SJCRH30 (cell line): ENCODE measurements at places on chromosomes 5 and 9.

DNA sequence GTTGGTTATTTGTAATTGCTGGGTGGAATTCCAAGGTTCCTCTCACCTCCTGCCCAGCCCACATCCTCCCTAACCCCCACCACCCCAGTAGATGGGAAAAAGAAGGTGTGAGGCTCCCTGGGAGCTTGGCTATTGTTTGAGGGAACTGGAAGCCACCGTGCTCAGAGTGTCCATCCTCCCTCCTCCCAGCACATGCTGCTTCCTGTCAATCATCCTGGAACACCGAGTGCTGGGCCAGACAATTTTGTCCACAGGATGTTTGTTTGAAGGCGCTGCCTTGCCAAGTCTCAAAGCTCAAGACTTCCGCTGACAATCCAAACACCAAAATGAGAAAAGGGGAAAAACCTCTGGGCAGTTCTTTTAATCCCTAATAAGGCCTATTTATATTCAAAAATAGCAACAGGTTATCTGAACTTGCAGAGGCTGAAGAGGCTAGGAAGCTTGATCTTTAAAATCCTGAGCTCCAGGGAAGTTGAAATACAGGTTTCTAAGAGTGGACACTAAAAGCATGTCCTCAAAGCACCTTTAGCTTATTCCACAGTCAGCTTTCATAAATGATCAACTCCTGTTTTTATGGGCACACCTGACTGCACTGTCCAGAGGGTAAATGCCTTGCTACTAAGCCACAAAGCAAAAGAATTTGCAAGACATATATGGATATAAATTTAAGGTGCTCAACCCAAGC lies 286.7 kb downstream of the NFIB start:
- DNase-seq = no peak

DNA sequence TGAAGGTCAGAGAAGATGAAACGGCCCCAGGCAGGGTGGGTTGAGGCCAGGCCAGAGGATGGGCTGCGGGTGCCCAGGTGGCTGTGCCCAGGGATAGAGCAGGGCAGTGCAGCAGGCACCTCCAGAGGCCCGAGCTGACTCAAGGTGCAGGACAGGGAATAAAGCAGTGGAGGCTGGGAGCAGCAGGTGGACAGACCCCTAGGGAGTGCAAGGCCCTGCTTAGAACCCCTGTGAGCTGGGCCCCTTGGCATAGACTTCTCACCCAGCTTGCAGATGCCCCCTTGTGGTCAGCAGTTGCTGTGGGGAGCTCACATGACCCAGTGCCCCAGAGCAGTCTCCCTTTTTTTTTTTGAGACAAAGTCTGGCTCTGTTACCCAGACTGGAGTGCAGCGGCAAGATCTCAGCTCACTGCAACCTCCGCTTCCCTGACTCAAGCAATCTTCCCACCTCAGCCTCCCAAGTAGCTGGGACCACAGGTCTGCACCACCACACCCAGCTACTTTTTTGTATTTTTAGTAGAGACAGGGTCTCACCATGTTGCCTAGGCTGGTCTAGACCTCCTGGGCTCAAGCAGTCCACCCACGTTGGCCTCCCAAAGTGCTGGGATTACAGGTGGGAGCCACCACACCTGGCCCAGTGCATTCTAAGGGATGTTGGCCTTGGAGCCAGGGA lies 118.8 kb downstream of the WNK2 start:
- peak; percentile 71 for DNase-seq

DNA sequence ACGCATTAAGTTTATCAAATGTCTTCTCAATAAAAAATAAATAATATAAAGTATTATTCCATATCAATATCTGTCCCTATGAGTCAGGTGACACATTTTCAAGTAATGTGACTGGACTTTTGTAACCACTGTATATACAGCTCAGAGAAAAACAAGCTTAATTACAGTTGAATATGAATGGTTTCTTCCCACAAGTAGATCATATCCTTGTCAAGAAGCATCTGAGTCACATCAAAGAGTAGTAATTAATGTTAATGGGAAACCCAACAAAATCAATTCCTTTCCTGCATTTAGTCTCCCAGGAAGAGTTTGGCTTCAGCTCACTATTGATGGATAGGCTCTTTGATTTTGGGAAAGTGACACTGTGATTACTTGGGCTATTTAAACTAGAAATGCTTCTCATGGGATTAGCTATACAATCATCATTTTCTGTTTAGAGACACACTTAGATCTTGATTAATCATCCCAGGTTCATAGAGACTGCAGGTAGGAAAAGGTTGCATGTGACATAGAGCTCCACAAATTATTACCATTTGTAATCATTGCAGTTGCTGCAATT lies 292.9 kb downstream of the GABRG2 start:
- DNase-seq = no peak

- DNase-seq = no peak
These were observed 75.0 kb upstream of the NEK6 start for GRCh38 chr9:124182741-124183140.

- DNase-seq = no peak
These were observed 177.9 kb downstream of the CETN3 start for GRCh38 chr5:90231688-90232087.

DNA sequence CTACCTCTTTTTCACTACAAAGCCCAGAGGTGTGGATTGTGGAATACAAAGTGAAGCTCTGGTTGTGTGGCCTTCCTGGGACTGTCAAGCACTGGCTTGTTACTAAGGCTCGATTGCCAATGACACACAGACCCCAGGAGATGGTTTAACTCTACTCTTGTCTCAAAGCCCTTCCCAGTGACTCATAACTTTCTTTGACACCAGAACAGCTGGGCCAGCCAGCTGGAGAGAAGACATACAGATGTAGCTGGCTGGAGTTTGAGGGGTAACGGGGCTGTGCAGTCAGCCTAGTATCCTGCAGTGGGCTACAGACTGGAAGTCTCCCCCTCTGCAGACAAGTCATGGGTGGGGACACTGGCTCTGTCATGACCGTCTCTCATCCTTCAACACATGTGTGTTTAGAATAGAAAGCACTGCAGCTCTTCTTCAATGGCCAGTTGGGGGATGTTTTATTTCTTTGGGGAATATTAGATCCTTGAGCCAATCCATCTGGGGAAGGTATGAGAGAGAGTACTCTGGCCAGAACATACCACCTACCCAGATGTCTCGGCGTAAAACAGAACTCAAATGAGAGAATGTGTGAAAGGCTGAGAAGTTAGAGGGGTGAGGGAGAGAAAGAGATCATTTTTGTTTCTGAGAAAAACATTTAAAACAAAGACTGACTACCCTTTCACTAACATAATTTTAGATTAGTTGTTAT lies 53.3 kb downstream of the SEMA6A start:
- DNase-seq = peak; percentile 60

GRCh38 chr9:15142878-15143534 lies 164.0 kb downstream of the TTC39B start:
- peak; percentile 72 for DNase-seq

- DNase-seq = no peak
These were observed 218.8 kb upstream of the WWC1 start for GRCh38 chr5:168072665-168073064.

- DNase-seq = no peak
These were observed 65.7 kb upstream of the C6 start for GRCh38 chr5:41279040-41279439.

DNA sequence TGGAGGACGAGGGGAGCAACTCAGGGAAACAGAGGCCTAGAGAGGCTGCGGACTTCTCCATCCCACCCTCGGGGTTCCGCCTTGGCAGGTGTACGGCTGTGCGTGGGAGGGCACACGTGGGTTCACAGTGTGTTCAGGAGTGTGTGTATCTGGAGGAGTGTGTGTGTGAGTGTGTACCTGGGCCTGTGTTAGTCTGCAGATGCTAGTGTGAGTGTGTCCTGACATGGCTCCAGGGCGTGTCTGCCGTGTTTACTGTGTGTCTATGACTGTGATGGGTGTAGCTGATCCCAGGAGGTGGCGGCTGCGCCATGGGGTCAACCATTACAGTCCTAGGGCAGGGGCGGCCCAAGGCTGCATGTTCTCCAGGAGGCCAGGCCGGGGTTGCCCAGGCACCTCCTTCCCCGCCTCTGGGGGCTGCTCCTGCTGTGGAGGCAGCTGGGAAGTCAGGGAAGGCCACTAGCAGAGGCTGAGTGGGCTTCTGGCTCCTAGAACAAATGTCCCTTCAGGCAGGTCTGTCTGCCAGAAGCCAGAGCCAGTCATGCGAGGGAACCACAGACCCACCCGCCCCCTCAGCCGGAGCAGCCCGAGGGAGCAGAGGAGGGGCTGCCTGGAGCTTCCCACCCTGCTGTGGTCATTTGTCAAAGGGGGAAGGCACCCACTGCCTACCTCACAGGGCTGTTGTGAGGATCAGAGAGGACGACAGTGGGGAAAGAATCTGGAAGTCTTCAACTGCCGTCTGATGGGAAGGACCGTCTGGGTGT lies 21.4 kb downstream of the CRB2 start:
- DNase-seq = peak; percentile 51
